ENCODE measurements at places on chromosomes 6 and 20. TPM values are rescaled to one million over a fixed set of nuclear protein-coding genes. Genes with fewer than 3 reads are reported as not detected.

Gene MACROD2
- total RNA-seq: 12.5 TPM

Gene ZFP57
- 3.7 TPM for total RNA-seq

Gene SPATA25
- 7.1 TPM for total RNA-seq

Gene AVP
- total RNA-seq: not detected

Gene SULF2
- 157 TPM for total RNA-seq

Gene SRMS
- total RNA-seq: not detected

Gene DLK2
- 3.9 TPM for total RNA-seq

Gene MOG
- total RNA-seq: not detected

GRCh38 chr20:56842056-56842455, 212.9 kb downstream of the TFAP2C start:
- H3K4me3 ChIP-seq: no peak overlapping the region
- H3K4me1 ChIP-seq: peaks cover 16% of the 10 kb centered on the region
- no peaks in the 10 kb centered on the region for H3K36me3 ChIP-seq
- no peaks in the 10 kb centered on the region for H3K27me3 ChIP-seq

- DNase-seq: no peak
- H3K27ac ChIP-seq: no peak overlapping the region
- no peaks in the 10 kb centered on the region for H3K4me1 ChIP-seq
Measured at GRCh38 chr6:109284675-109285074, 97.6 kb downstream of the CD164 start.

DNA sequence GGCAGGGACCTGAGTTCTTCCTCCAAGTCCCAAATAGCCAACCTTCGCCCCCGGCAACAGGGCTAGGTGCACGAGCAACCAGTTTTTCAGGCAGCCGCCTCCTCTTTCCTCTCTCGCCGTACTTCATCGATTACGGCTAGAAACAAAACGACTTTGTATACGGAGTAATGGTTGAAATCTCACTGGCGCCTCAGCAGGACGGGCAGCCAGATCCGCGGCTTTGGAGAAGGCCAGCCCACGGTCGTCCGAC, 333 bp upstream of the SMIM13 start:
- H3K27ac ChIP-seq: peak overlapping the region; percentile 99
- H3K27me3 ChIP-seq: no peaks in the 10 kb centered on the region
- peaks cover 28% of the 10 kb centered on the region for H3K4me1 ChIP-seq
- no peaks in the 10 kb centered on the region for H3K36me3 ChIP-seq

- no peaks in the 10 kb centered on the region for H3K27me3 ChIP-seq
- no peaks in the 10 kb centered on the region for H3K4me1 ChIP-seq
- no peaks in the 10 kb centered on the region for H3K36me3 ChIP-seq
- no peak overlapping the region for H3K27ac ChIP-seq
- DNase-seq: no peak
Measured at GRCh38 chr6:79713701-79714322, 82.7 kb downstream of the SH3BGRL2 start.

- no peaks in the 10 kb centered on the region for H3K27me3 ChIP-seq
- H3K27ac ChIP-seq: no peak overlapping the region
- no peak overlapping the region for H3K4me3 ChIP-seq
- no peaks in the 10 kb centered on the region for H3K4me1 ChIP-seq
Measured at GRCh38 chr20:57649617-57650015, 29.4 kb upstream of the ZBP1 start.

GRCh38 chr6:135182071-135183001, 1.2 kb downstream of the MYB start:
- H3K4me1 ChIP-seq: peaks cover 28% of the 10 kb centered on the region
- DNase-seq: no peak
- no peaks in the 10 kb centered on the region for H3K27me3 ChIP-seq
- peak overlapping the region; percentile 21 for H3K27ac ChIP-seq

- H3K4me3 ChIP-seq: no peak overlapping the region
- H3K36me3 ChIP-seq: no peaks in the 10 kb centered on the region
- H3K27ac ChIP-seq: no peak overlapping the region
- no peaks in the 10 kb centered on the region for H3K27me3 ChIP-seq
- no peaks in the 10 kb centered on the region for H3K4me1 ChIP-seq
Measured at GRCh38 chr20:63132715-63133471, 83.0 kb downstream of the YTHDF1 start.

- H3K36me3 ChIP-seq: no peaks in the 10 kb centered on the region
- H3K27me3 ChIP-seq: no peaks in the 10 kb centered on the region
- H3K27ac ChIP-seq: no peak overlapping the region
- no peak for DNase-seq
Measured at GRCh38 chr6:131492932-131493573, 80.0 kb upstream of the ARG1 start.

DNA sequence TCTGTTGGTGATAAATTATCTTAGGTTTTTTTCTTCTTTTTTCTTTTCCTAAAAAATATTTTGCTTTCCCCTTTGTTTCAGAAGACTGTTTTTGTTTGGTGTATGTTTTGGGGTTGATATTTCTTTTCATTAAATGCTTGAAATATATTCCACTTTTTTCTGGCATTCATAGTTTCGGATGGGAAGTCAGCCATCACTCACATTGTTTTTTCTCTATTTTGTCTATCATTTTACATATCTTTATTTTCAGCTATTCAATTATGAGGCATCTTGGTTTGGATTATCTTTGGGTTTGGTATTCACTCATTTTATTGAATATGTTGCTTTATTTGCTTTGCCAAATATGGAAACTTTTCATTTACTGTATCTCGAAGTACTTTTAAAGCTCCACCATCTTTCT, 600.5 kb upstream of the EYS start:
- no peaks in the 10 kb centered on the region for H3K36me3 ChIP-seq
- H3K27ac ChIP-seq: no peak overlapping the region
- H3K27me3 ChIP-seq: no peaks in the 10 kb centered on the region

DNA sequence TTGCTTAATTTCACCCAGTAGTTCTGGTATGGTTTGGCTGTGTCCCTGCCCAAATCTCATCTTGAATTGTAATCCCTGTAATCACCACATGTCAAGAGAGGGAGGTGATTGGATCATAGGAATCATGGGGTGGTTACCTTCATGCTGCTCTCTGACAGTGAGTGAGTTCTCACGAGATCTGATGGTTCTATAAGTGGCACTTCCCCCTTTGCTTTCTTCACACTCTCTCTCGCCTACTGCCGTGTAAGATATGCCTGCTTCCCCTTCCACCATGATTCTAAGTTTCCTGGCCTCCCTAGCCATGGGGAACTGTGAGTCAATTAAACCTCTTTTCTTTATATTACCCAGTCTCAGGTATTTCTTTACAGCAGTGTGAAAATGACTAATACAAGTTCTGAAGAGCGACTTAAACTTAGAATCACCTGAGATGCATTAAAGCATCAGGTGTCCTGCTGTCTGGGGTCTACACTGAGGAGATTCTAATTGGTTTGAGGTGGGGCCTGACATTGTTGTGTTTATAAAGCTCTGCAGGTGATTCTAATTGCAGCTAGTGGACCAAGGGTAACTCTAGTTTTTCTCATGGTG, 82.1 kb upstream of the DTNBP1 start:
- H3K27ac ChIP-seq: no peak overlapping the region
- H3K4me1 ChIP-seq: no peaks in the 10 kb centered on the region
- H3K27me3 ChIP-seq: no peaks in the 10 kb centered on the region
- H3K4me3 ChIP-seq: no peak overlapping the region

DNA sequence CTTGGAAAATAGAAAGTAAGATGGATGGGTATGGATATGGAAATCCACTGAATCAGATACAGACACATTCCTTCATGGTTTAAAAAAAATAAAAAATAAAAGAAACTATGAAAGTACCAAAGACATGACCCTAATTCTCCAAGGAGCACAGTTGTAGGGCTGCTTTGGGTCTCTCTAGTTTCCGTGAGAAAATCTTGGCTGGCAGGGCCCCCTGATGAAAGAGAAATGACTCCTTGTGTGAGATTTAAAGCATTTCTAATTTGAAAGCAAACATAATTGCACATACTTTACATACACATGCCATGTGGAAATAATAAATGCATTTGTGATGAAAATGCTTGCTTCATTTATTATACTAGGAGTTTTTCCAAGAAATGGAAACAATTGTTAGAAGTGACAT, 593.9 kb upstream of the BTBD3 start:
- H3K4me1 ChIP-seq: no peaks in the 10 kb centered on the region
- DNase-seq: no peak
- H3K27me3 ChIP-seq: no peaks in the 10 kb centered on the region
- no peak overlapping the region for H3K4me3 ChIP-seq

DNA sequence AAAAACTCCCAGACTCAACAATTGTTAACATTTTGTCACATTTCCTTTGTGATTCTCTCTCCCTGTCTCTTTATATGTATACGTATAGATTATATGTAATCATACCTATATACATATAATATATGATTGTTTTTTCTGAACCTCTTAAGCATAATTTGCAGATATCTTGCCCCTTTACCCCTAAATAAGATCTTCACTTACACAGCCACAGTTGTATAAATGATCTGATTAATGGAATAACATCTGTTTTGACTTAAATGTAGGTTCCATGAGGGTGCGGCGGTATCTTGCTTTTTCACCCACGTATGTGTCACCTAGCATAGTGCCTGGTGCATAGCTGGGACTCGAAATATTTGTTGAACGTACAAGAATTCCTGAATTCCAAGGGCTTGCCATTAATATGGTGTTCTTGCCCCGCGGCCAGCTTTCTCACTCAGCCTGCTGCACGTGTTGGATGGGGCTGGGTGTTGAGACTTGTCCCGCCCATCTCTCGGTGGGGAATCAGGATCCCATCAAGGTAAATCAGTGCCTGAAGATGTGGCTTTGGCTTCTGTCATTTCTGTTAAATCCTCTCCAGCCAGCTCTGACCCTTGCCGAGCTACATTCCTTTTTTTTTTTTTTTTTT, 10.4 kb upstream of the MANBAL start:
- no peaks in the 10 kb centered on the region for H3K36me3 ChIP-seq
- no peak overlapping the region for H3K4me3 ChIP-seq
- H3K27me3 ChIP-seq: no peaks in the 10 kb centered on the region

GRCh38 chr6:10458287-10458686, 43.4 kb upstream of the TFAP2A start:
- no peak overlapping the region for H3K4me3 ChIP-seq
- no peaks in the 10 kb centered on the region for H3K27me3 ChIP-seq
- no peak overlapping the region for H3K27ac ChIP-seq
- no peaks in the 10 kb centered on the region for H3K36me3 ChIP-seq
- no peak for DNase-seq
- H3K4me1 ChIP-seq: no peaks in the 10 kb centered on the region

GRCh38 chr6:14075095-14075503, 42.5 kb upstream of the CD83 start:
- H3K4me1 ChIP-seq: peaks cover 8% of the 10 kb centered on the region
- DNase-seq: no peak
- no peaks in the 10 kb centered on the region for H3K36me3 ChIP-seq
- peak overlapping the region; percentile 37 for H3K4me3 ChIP-seq
- H3K27ac ChIP-seq: peak overlapping the region; percentile 77
- H3K27me3 ChIP-seq: no peaks in the 10 kb centered on the region

DNA sequence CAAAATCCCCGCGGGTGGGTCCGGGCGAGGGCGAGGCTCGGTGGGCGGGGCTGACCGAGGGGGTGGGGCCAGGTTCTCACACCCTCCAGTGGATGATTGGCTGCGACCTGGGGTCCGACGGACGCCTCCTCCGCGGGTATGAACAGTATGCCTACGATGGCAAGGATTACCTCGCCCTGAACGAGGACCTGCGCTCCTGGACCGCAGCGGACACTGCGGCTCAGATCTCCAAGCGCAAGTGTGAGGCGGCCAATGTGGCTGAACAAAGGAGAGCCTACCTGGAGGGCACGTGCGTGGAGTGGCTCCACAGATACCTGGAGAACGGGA, 809 bp downstream of the HLA-G start:
- peak overlapping the region; percentile 24 for H3K4me3 ChIP-seq
- no peaks in the 10 kb centered on the region for H3K27me3 ChIP-seq
- no peak overlapping the region for H3K27ac ChIP-seq

GRCh38 chr20:4470375-4470774, 251.3 kb upstream of the PRND start:
- H3K27me3 ChIP-seq: no peaks in the 10 kb centered on the region
- H3K27ac ChIP-seq: no peak overlapping the region
- H3K4me3 ChIP-seq: no peak overlapping the region
- no peak for DNase-seq

DNA sequence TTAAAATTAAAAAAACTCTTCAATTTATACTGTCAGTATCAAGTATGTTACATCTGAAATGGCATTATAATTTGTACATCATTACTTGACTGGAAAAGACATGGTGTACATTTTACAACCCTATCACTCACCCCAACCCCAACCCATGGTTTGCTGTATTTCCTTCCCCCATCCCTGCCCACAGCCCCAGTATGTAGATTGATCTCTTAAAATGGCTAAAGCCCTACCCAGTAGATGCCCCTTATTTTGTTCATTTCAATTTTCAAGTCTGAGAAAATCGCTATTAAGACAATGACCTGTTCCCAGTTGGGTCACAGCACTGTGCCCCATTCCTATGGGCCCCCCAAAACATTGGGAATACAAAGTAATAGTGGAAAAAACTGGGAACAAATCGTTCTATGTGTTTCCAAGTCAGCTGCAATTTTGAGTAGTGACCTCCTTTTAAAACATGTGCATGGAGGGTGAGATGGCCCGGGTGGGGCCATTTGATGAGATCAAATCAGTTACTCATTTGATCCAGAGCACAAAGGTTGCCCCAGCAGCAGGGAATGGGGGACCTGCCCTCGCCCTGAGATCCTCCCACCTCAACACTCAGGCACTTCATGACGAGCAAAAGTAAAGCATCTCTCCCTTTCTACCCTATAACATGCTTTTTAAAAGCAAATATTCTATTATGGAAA, 13.3 kb downstream of the EZR start:
- no peak for DNase-seq
- no peaks in the 10 kb centered on the region for H3K36me3 ChIP-seq
- peaks cover 12% of the 10 kb centered on the region for H3K4me1 ChIP-seq
- H3K27me3 ChIP-seq: no peaks in the 10 kb centered on the region
- no peak overlapping the region for H3K27ac ChIP-seq
- no peak overlapping the region for H3K4me3 ChIP-seq

DNA sequence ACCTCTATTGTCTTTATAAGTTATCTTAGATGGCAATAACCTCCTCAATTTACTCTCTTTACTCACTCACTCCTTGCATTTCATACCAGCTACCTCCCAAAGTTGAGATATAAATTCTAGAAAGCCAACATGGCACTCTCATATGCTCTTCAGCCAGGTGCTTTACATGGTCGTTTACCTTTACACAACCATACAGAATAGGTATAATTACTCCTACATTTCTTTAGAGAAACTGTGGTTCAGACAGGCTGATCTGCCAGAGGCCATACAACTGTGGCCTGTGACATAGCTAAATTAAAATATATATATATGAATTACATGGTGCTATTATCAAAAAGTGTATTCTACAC, 45.7 kb downstream of the HBS1L start:
- H3K36me3 ChIP-seq: no peaks in the 10 kb centered on the region
- H3K27me3 ChIP-seq: no peaks in the 10 kb centered on the region
- no peak overlapping the region for H3K4me3 ChIP-seq
- no peak overlapping the region for H3K27ac ChIP-seq

All from vagina (tissue), 2 donors.